Suprapubic skin (tissue), 4 donors: ENCODE measurements at places on chromosomes 1 and 21.

GRCh38 chr1:161739865-161740566 lies 9.6 kb upstream of the DUSP12 start:
- DNase-seq: no peak

DNA sequence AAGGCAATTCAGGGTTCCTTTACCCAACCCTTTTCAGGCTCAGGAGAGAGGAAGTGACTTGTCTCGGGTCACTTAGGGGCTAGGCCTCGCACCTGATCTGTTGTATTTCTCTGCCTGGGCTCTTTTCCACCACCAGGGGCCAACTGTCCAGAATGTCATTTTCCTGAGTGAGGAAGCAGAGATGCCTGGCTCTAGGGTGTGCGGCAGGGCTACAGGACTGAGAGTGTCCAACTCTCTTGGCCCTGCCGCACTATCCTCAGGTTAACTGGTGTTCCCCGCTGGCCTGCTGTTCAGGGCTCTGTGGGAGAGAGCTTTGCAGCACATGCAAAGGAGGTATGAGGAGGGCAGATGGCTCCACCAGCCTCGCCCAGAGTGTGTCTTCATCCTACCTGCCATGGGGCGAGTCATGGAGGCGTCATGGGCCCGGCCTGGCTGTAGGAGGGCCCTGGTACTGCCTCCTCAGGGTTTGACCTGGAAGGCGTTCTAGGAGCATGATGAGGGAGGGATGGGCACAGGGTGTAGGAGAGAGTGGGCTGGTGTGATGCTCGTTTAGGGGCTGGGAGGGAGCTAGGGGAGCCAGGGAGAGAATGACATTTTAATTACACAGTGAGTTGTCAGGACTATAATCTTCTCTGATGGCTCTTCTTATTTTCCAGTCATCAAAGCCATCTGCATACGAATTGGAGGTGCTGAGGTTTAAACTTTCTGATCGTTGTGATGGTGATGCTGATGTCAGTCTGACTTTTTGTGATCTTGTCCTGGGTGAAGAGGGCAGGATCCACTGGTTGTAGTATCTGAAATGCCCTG lies 128.3 kb downstream of the NOS1AP start:
- DNase-seq: no peak

- DNase-seq: no peak
Observed at GRCh38 chr21:14838400-14838799, 226.4 kb downstream of the NRIP1 start.

GRCh38 chr1:80155371-80155770 lies 1148.8 kb upstream of the ADGRL4 start:
- DNase-seq: no peak

GRCh38 chr21:16751695-16752474 lies 761.0 kb upstream of the CXADR start:
- no peak for DNase-seq

DNA sequence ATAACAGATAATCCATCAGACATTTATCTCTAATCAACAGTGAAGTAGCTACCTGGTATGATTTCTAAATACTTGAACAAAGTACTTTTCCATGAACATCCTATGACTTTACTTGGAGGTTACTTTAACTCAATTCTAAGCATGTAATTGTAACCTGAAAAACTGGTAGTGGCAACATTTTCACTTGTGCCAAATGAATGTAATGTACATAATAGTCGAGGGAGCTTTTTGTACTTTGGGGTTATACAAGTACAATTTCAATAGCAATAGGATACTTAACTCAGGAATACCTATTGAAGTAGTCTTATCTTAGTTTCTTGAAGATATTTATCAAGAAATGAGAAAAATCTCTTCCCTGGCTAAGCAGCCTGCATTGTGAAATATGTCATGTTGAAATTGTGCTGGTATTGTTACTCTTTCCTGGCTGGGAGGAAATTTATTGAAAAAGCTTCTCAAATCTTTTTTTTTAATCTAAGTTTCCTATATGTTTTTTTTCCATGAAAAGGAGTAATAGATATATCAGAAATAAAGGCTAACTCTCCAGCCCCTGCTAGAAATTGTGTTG lies 33.7 kb upstream of the CACYBP start:
- no peak for DNase-seq

- no peak for DNase-seq
Observed at GRCh38 chr1:13666317-13666716, 33.7 kb upstream of the PRDM2 start.
